Ascending aorta (tissue), 2 donors: ENCODE measurements at places on chromosomes 5 and 9. TPM values are rescaled to one million over a fixed set of nuclear protein-coding genes. Genes with fewer than 3 reads are reported as not detected.

DNA sequence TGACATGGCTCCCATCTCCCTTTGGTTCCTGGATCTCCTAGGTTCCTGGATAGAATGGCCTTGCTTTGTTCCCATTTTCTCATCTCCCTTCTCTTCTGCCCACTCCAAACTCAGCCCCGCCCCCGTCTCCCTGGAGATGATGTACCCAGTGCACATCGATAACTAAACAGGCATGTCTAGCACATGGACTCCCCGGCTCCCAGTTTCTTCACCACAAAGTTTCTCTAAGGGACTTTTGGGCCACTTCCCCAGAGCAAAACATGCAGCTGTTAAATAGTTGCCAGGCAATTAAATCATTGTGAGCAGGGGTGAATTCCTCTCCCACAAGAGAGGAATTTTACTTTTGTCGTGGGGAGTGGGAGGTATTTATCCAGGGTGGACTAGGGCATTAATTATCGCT is 259.0 kb downstream of the GADD45G start:
- DNase-seq: no peak

DNA sequence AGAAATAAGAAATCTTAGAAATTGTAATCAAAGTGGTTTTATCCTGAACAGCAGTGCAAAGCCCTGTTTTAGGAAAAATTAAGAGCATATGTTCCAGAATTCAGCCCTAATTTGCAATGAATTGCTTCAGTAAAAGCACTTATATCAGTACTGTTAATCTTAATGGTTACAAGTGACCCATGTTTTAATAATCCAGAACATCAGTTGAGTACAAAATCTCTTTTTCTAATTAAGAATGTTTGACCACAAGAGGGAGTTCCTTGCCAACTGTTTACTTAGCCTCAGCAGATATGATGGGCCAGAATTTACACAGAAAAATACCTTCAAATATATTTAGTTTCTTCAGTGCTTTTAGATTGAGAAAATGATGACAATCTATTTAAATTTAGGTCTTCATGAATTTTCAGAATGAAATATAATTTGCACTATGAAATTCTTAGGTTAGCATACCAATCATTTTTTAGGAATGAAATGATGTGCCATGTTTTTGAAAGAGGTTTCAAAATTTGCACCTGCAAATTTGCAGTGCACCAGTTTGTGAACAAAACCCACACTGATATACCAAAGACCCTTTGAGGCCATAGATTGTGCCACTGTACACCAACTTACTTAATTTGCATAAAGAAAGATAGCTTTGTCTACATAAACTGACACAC is 926.3 kb upstream of the ARRDC3 start:
- DNase-seq: no peak

IRGM gene
- not detected for total RNA-seq

GRCh38 chr5:174457141-174457678 is 267.2 kb upstream of the MSX2 start:
- DNase-seq: no peak

PDCD1LG2 gene
- total RNA-seq: 1.1 TPM

- DNase-seq: no peak
These were observed 2.0 kb downstream of the LOX start for GRCh38 chr5:122076050-122076461.

TRPM3 gene
- 3.3 TPM for total RNA-seq

DNA sequence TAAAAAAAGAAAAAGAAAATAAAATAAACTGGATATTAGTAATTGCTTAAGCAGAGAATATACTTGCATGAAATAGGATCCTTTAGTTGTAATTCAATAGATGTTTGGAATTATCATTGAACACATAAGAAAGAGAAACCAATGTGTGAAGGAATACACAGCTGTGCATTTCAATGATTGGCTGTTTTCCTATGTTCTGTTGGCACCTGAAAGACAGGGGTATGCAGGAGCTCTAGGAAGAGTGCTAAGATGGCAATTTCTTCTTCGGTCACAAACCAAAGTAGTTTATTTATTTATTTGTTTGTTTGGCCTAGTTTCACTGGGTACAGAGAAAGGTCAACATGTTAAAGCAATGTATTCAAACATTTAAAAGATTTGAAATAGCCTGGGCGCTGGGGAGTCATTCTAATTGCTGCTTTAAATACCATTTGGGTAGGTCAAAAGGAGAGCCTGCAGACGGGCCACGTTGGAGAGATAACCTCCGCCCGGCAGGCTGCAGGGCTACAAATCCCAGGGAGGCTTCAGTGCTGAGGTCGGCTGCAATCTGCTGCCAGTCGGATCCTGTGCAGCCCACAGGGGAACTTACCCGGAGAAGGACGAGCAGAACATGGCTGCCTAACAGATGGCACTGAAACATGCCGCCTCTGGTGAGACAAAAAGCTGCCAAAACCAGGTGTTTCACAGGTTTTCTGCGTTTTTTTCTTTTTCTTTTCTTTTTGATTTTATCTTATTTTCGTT is 154.2 kb upstream of the TYRP1 start:
- no peak for DNase-seq

DNA sequence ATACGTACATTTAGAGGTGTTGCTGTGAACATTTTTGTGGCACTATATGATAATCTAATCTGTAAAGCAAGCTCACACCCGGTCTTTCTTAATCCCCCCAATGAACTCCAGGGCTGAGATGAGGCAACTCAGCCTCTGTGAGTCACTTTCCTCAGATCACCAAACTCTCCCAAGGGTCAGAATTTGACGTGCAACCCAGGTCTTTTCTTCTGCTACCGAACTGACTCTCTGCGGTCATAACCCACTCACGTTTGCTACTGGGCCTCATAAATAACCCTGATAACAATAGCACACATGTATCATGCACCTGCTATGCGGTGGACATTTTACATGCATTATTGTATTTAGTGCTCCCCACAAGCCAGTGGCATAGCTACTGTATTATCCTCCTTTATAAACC is 153.1 kb downstream of the DROSHA start:
- no peak for DNase-seq
